NCI-H2029 treated with DMSO at 0.1 percent for 48 hours (cell line): ENCODE measurements at places on chromosomes 11 and 22.

- peak; percentile 56 for DNase-seq
These were observed at the start of gene ZBTB16 for GRCh38 chr11:114059278-114059983. Gene ZBTB16 (plus strand): TSS chr11:114059711. CDS start chr11:114063301, 3,590 bp downstream.

DNA sequence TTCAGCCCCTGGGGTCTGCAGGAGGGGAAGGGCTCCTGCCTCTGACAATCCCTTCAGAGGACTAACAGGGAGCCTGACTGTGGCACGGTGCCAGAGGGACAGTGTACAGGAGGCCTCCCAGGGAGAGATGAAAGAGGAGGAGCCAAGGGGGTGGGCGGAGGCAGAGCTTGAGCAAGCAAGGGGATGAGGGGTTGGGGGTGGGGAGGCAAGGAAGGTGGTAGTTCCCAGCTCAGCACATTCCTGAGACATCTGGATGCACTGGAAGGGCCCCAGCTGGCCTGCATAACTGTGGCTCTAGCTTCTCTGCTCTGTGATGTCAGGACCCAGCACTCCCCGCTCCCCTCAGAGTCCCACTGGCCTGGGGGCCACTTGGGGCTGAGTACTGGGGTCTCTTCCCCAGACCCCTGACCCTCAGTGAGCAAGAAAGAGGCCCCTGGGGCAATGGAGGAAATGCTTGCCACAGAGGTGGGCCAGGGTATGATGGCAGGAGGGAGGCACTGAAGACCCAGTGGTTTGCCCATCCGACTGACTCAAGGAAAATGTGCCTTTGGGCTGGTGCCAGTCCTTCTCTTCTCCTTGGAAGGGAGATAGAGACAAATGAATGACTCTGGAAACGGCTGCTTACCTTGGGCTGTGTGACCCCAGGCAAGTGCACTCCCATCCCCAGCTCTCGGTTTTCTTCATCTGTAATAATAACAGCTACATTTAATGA lies 13.3 kb downstream of the CREB3L1 start:
- no peak for DNase-seq

DNA sequence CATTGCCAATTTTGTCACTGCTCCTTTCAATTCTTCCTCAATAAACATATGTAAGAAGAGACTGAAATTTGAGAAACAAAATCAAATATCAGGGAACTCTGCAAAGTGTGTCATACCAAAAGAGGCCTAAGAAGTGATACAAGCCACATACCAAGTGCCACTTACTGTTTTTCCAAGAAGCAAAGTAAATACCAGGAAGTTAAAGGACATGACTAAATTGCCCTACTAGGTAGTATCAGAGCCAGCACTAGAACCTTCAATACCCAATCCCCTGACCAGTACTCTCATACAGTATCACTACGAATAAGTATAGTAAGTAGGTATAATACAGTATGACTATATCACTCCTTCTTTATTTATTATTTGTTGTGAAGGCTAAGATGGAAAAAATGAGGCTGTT lies 13.6 kb downstream of the MAML2 start:
- DNase-seq: no peak

GRCh38 chr22:49815641-49816091 lies 12.0 kb downstream of the BRD1 start:
- no peak for DNase-seq

DNA sequence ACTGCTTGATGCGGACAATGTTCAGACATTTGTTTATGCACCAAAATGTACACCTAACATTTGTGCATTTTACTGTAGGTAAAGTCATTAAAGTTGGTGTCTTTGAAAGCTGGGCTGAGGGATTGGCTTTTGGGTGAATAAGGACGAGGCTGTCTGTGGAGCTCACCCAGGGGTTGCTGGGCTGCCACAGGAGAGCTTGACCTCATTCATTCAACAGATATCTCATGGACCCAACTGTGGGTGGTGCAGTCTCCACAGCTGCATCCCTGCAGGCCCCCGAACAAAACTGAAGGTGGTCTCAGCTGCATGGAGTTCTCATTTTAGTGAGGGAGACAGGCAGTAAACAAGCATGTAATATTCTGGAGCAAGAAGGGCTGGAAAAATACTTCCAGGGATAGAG lies 32.7 kb downstream of the SGSM3 start:
- DNase-seq: no peak

GRCh38 chr22:29014773-29015172 lies 46.9 kb downstream of the C22orf31 start:
- DNase-seq: no peak

DNA sequence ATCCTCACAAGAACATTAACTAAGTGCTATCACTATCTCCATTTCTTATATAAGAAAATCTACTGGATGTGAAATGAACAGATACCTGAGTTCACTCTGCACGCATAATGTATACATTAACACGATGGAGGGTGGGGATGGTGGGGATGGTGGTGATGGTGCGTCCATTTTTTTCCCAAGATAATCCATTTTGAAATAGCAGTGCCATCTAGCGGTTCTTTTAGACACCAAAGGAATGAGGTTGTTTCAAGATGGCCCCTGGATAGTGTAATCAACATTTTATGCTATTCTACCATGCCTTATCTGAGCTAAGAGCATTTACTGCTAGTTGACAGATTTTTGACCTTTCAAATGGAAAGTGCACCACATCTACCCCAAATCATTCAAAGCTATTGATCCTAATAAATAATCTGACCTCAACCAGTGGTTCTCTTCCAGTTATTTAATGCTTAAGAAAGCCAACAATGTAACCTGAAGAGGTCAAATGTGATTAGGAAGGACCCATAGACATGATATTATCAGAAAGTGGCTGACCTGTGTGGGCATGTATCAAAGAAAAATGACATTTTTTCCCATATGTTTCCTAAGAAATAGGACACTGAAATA lies 714.7 kb upstream of the TENM4 start:
- peak; percentile 5 for DNase-seq

GRCh38 chr11:35013514-35014233 lies 97.3 kb downstream of the PDHX start:
- no peak for DNase-seq

DNA sequence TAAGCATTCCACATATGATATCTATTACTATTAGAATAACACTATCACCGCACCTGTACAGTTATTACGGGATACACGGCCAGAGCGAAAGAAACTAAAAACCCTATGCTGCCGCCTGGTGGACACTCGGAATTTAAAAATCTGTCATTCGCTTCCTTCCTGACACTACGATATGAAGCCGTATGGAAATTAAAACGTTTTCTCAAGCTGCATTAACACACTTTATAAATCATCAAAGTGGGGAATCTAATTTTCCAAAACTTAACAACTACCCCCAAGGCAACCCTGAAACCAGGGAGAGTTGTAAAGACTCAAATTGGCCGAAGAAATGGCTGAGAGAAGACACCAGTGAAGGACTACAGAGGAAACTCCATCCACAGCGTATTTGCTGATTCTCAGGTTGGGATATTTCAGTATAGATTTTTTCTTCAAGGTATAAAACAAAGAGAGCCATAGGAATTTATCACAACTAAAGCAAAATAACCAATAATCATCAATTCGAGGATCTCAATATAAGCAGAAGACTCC lies 1.4 kb downstream of the CCDC73 start:
- peak; percentile 50 for DNase-seq

GRCh38 chr22:29907753-29908515 lies 25.0 kb downstream of the MTMR3 start:
- DNase-seq: peak; percentile 37

- DNase-seq: no peak
These were observed 25.3 kb upstream of the PRR5 start for GRCh38 chr22:44676441-44677352.

- no peak for DNase-seq
These were observed 508.0 kb downstream of the NELL1 start for GRCh38 chr11:21177379-21177778.

DNA sequence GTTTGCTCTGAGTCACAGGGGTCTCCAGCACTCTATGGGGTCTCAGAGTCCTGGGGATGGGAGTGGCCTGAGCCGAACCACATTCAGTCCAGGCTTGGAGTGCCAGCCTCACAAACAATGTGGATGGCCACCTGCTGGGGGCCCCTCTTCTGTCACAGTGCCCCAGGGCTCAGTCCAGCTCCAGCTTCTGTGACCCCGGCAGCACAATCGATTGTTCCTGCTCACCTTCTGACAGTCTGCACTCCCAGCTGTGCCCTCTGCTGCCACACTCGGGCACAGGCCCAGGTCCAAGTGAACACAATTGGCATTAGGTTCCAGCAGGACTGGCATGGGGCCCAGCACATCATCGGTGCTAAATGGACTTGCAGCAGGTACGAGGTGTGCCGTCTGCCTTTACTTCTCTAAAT lies 84.8 kb downstream of the TP53I11 start:
- DNase-seq: peak; percentile 48

DNA sequence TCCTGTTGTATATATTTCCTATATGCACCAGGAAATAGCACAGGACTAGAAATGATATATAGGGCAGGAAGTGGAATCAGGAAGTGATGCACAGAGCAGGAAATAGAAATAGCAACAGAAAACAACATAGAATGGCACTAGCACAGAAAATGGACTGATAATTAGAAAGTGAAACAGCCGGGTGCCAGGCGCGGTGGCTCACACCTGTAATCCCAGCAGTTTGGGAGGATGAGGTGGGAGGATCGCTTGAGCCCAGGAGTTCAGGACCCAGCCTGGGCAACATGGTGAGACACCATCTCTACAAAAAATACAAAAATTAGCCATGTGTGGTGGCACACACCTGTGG lies 10.0 kb upstream of the RELT start:
- no peak for DNase-seq

DNA sequence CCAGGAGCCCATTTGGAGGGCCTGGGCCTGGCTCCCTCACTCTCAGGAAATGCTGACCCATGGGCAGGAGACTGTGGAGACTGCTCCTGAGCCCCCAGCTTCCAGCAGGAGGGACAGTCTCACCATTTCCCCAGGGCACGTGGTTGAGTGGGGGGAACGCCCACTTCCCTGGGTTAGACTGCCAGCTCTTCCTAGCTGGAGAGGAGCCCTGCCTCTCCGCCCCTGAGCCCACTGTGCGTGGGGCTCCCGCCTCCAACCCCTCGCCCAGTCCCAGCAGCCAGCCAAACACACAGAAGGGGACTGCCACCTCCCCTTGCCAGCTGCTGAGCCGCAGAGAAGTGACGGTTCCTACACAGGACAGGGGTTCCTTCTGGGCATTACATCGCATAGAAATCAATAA lies 37.1 kb downstream of the CDKN1C start:
- DNase-seq: no peak
